ENCODE measurements at places on chromosomes 16 and 17.

DNA sequence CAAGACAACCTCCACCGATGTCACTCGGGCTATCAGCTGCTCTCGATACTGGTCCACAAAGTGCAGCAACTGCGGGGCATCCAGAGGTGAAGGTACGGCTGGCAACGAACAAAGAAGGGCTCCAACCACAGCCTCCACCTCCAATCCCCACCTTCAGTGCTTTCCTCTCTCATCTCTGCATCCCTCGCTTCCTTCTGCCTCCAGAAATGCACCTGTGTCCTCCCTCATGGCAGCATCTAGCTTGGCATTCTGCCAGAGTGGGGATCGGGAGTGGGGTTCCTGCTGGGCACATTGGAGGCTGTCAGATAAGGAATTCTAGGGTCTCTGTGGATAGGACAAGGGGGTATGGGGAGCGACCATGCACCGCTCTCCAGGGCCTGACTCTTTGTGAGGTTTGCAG, 28.6 kb downstream of the MIS12 start:
- no peak for DNase-seq

- no peak for DNase-seq
Measured at GRCh38 chr17:49656247-49656646, 21.6 kb downstream of the SPOP start.

DNA sequence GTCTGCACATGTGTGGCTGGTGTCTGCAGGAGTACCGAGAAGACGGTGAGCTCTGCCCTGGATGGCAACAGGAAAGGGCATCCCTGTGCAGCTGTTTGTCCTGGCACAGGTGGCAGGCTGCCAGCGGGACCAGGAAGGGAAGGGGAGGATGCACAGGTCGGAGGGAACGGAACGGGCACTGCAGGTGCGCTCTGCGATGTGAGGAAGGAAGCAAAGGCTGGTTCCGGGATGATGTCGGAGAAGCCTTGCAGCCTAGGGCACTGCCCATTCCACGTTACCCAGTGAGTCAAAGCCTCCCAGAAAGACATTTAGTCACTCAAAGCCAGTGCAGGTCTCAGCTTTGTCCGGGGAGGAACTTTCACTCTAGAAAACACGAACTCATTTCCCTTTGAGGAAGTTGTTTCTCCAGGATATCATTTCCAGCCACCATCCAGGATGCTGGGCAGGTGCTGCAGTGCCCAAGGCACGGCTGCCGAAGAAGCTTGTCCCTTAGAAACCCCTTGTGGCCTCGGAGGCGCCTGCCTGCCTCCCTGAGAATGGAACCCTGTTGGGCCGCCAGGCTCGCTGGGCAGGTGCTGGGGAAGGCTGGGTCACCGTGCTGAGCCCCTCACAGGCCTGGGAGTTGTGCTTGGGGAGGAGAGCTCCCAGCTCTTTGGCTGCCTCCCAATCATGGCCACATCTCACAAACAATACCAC, 4.5 kb upstream of the TMEM235 start:
- DNase-seq: no peak

- DNase-seq: no peak
Measured at GRCh38 chr17:72476575-72476986, 355.8 kb downstream of the SOX9 start.

DNA sequence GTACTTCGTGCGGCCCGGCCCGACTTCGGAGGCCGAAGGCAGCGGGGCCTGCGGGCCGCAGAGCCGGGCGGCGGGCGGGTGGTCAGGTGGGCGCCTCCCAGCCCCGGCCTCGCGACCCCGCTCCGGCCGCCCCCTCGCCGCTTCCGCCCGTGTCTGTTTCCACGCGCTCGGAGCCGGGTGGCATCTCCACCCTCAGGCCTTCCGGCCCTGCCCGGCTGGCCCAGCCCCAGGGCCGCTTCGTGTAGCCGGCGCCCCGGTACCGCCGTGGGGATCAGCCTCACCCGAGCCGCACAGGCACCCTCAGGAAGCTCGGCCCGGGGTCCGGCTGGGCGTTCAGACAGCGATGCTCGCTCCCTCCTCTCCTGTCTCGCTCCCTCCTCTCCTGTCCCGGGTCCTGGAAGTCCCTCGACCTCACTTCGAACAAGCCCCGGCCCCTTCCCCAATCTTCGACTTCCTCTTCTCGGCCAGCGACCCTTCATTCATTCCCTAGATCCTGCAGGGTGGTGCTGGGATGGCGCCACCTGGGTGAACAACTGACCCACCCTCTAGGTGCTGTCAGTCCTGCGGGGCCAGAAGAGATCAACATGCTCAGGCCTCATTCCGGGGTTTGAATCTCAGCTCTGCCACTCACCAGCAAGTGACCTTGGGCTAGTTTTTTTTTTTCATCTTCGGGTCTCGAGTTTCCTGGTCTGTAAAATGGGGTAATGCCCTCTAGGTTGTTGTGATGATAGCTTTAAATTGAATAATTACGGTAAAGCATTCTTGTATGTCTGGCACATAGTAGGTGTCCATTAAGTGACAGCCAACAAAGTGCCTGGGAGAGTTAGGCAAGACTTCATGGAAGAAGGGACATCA, 610 bp downstream of the VPS4A start:
- DNase-seq: peak; percentile 20

- no peak for DNase-seq
Measured at GRCh38 chr16:4487955-4488498, 11.8 kb downstream of the HMOX2 start.

DNA sequence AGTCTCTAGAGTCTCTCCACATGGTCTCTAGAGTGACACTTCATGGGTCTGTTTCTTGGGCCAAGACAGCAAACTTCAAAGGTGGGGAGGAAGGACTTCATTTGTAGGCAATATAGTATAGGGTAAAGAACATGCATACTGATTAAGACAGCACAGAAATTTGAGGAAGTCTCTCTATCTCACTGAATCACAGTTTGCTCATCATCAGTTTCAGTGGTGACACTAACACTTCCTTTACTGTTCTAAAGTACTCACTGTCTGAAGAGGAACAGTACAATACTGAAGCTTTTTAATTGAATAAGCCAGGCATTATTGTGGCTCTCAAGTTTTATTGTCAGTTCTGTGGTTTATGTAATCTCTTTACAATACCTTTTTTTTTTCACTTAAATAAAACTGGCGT, 656.4 kb upstream of the CDH8 start:
- no peak for DNase-seq

GRCh38 chr16:89958068-89958467, 9.5 kb downstream of the DEF8 start:
- no peak for DNase-seq

DNA sequence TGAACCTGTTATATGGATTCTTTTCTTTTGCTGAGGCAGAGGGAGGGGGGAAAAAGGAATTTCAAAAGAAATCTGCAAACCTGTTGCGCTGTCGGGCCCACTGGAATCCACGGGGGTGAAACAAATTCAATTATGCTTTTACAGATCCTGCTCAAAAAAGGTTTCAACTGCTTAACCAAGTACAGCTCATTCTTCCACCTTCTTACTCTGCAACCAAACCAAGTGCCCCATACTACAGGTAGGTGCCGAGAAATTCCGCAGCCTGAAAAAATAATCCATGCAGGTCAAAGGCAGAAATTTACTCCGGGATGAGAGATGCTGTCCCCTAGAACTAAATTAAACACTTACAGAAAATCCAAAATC, 416 bp downstream of the RNF43 start:
- DNase-seq: no peak

- no peak for DNase-seq
Measured at GRCh38 chr16:81831722-81832126, 52.6 kb downstream of the PLCG2 start.

- DNase-seq: peak; percentile 30
Measured at GRCh38 chr16:85612801-85613603, at the start of gene GSE1. GSE1 (plus strand) TSS chr16:85613322; CDS start chr16:85613392, 70 bp downstream.

- no peak for DNase-seq
Measured at GRCh38 chr17:42131981-42132432, 9.4 kb downstream of the HSPB9 start.

DNA sequence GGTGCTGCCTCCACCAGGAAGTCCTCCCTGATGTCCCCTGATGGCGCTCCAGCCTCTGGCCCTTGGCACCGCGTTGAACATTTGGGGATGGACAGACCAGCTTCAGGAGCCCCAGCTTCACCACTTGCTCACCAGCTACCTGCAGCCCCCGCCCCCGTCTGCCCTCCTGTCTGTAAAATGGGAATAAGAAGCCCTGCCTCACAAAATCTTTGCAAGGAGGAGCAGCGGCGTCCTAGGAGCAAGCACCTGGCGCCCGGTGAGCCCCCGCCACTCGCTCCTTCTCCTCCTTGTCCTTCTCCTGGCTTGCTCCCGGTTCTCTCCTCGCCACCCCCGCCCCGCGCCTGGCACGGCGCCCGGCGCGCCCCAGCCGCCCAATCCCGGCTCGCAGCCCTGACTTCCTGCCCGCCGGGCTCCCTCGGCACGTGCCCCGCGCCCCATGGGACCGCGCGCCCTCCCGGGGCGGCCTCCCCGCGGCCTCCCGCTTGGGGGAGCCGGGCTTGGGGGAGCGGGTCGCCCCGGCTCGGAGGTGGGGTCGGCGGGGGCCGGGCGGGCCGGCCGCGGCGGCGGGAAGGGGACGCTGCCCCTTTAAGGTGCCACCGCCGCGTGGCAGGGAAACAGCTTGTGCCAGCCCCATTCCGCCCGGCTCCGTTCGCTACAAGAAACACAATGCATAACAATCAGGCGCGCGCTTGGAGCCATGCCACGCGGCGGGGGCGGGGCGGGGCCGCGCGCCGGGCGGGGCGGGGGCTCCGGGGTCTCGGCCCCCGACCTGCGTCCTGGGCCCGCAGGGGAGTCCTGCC, 9.1 kb upstream of the PPP1R1B start:
- peak; percentile 55 for DNase-seq

- DNase-seq: no peak
Measured at GRCh38 chr16:27048316-27048715, 18.4 kb upstream of the C16orf82 start.

- DNase-seq: no peak
Measured at GRCh38 chr16:88306860-88307545, 75.8 kb upstream of the ZNF469 start.

- DNase-seq: no peak
Measured at GRCh38 chr17:36732351-36732750, 131.0 kb downstream of the MRM1 start.

GRCh38 chr16:65003621-65004020, 118.2 kb downstream of the CDH11 start:
- no peak for DNase-seq

- DNase-seq: no peak
Measured at GRCh38 chr16:78257376-78257728, 157.9 kb downstream of the WWOX start.

DNA sequence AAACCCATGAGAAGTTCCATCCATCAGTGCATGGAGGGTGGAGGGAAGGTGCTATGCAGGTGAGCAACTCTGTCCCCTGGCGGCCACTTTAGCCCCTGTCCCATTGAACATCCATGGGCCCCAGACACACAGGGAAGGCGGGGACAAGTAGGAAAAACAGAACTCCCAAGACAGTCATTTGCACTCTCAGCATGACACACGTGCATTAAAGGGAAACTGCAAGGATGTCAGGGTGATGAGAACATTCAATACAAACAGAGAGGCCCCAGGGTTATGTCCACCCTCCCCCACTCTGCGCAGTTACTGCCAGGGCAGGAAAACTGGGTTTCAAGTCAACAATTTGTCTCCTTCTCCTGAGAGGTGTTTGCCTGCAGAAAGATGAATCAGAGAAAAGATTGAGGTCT, 44.0 kb upstream of the AKTIP start:
- no peak for DNase-seq

DNA sequence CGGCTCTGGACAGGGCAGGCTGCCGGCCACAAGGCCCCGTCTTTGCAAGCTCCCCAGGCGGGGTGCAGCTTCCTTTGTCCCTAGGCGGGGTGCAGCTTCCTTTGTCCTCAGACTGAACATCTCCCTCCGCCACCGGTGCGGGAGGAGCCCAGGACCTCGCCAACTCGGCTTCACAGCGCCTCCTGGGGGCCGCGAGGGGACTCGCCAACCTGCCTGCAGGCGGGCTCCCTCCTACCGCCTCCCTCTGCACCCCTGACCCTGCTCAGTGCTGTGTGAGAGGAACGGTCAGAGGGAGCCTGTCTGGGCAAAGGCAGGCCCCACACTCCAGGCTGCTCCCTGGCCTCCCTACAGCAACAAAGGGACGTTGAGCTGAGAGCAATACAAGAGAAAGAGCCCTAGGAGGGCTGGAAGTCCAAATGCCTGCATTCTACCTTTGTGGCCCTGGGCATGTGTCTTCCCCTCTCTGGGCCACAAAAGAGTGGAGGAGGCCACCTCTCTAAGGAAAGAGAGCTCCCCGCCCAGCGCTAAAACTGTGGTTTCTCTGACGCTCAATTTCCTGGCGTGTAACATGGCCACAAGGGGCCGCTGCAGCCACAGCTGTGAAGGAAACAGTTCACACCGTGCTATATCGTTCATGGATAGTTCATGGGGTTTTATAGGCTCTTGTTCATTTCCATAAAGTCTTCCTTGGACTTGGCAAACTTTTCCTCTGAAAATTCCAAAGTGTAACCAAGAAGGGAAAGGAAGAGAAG, 20.9 kb upstream of the KRT19 start:
- peak; percentile 81 for DNase-seq

DNA sequence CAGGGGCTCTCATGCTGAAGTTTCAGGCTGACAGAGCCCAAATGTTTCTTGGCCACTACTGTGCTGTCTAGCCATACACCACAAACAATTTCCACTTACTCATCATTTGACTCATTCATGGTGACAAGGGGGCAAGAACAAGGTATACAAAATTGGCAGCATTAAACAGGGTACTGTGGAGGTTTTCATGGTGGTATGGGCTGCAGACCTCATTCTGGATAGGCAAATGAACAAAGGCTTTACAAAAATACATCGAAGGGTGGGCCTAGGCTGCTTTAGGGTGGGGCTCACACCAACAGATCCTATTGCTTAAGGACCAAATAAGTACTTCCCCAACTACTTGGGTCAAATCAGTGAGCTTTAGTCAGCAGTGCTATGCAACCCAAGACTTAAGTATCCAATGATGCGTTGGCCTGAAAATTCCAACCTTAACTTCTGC, 53.0 kb downstream of the N4BP1 start:
- no peak for DNase-seq

GRCh38 chr17:8724451-8724850, 20.2 kb downstream of the CCDC42 start:
- DNase-seq: no peak

DNA sequence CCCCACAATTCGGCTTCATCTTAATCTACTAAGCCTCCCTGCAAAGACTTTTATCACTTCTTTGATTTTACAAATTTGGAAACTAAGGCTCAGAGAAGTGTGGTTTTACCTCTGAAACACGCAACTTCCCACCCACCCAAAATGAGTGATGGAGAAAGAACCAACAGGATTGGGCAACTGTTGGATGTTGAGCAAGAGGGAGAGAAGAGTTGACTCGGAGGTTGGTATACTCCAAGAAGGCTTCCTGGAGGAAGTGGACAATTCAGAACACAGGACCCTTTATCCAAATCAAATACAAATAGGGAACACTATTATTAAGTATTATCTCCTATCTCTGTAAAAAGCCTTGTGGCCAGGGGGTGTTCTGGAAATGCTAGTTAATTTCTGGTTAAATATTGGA, 323.0 kb downstream of the C16orf95 start:
- DNase-seq: no peak

DNA sequence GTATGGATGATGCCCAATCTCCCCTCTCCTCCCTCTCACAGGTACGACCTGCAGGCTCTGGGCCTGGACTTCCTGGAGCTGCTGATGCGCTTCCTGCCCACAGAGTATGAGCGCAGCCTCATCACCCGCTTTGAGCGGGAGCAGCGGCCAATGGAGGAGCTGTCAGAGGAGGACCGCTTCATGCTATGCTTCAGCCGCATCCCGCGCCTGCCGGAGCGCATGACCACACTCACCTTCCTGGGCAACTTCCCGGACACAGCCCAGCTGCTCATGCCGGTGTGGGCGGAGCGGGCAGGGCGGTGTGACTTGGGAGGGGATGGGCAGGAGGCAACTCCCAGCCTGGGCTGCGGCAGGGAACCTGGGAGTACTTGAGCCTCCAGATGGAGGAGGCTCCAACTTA, 18.1 kb downstream of the SPATA32 start:
- DNase-seq: no peak

All from activated CD4-positive, alpha-beta T cell treated with anti-CD3 and anti-CD28 coated beads, Interleukin-2, amount 50 U/mL, for 4 hours (primary cell).